ENCODE measurements at places on chromosomes 3 and 15. TPM values are rescaled to one million over a fixed set of nuclear protein-coding genes. Genes with fewer than 3 reads are reported as not detected.
A peak's percentile ranks its signal among the peaks of the same experiment; 100 is the strongest.

Gene PCOLCE2
- 36.0 TPM for total RNA-seq

Gene FETUB
- not detected for total RNA-seq

Gene MITF
- total RNA-seq: 25.6 TPM

Gene LRRIQ4
- total RNA-seq: 0.15 TPM

Gene KBTBD13
- 0.33 TPM for total RNA-seq

Gene ZNF501
- 4.9 TPM for total RNA-seq

DNA sequence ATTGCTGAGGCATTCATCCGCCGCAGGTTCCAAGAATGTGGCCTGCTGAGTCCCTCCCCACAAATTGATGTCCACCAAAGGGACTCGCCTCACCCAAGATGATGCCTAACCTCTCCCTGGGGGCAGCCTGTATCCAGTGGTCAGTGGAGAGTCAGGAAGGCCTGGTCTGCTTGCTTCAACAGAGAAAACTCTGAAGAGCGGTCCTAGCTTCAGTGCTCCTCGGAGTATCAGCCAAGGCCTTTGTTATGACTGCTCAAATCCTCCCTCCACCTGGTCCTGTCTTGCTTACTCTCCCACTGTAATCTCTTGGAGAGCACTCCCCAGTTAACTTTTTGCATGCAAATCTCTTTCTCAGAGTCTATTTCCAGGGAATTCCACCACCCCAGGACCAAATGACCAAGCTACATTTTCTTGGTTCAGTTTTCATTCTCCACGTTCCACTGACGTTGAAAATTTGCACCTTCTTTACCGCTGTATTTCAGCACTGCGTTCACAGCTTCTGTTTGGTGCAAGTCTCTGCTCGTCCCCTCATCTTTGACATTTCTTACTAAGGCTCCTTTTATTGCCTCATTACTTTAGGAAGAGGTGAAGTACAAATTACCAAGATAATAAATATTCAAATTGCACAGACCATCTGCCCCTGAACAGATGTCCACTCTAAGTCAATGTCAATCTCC, 22.3 kb downstream of the CMTM7 start:
- H3K4me1 ChIP-seq: no peaks in the 10 kb centered on the region
- H3K36me3 ChIP-seq: no peaks in the 10 kb centered on the region
- H3K4me3 ChIP-seq: no peak overlapping the region
- H3K27ac ChIP-seq: peak overlapping the region; percentile 71

DNA sequence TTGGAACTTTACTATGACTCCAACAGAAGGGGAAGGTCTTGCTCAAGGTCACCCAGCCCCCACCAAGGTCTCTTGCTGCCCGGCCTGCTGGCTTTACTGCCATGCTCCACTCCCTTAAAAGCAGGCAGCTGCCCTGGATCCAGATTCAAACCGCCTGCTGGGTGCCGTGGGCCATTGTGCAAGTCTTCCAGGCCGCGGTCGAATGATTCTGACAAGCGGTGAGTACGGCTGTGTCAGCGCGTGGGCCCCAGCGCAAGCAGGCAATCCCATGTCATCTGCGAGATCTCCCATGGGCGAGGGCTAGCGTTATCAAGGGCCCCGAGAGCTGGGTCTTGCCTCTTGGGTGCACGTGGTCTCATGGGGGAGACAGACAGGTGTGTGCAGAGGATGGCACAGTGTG, 37.6 kb downstream of the CORO2B start:
- peaks cover 4% of the 10 kb centered on the region for H3K4me1 ChIP-seq
- no peaks in the 10 kb centered on the region for H3K36me3 ChIP-seq
- no peak for DNase-seq
- no peak overlapping the region for H3K4me3 ChIP-seq
- H3K27me3 ChIP-seq: no peaks in the 10 kb centered on the region

- H3K4me3 ChIP-seq: peak overlapping the region; percentile 95
- H3K27me3 ChIP-seq: no peaks in the 10 kb centered on the region
- H3K4me1 ChIP-seq: peaks cover 11% of the 10 kb centered on the region
- DNase-seq: no peak
- H3K27ac ChIP-seq: peak overlapping the region; percentile 100
These were observed 1.4 kb upstream of the BHLHE40 start for GRCh38 chr3:4977853-4978203.

GRCh38 chr3:194811118-194811517, 125.4 kb downstream of the FAM43A start:
- no peaks in the 10 kb centered on the region for H3K36me3 ChIP-seq
- no peaks in the 10 kb centered on the region for H3K4me1 ChIP-seq
- H3K27me3 ChIP-seq: no peaks in the 10 kb centered on the region
- H3K27ac ChIP-seq: no peak overlapping the region
- no peak for DNase-seq
- no peak overlapping the region for H3K4me3 ChIP-seq
